Stimulated activated CD8-positive, alpha-beta memory T cell treated with anti-CD3 and anti-CD28 coated beads, Interleukin-15, amount 100 ng/mL, for 1 hour (primary cell): ENCODE measurements at places on chromosomes 6 and 20.

- DNase-seq = no peak
These were observed 7.5 kb downstream of the NOL4L start for GRCh38 chr20:32577657-32578056.

DNA sequence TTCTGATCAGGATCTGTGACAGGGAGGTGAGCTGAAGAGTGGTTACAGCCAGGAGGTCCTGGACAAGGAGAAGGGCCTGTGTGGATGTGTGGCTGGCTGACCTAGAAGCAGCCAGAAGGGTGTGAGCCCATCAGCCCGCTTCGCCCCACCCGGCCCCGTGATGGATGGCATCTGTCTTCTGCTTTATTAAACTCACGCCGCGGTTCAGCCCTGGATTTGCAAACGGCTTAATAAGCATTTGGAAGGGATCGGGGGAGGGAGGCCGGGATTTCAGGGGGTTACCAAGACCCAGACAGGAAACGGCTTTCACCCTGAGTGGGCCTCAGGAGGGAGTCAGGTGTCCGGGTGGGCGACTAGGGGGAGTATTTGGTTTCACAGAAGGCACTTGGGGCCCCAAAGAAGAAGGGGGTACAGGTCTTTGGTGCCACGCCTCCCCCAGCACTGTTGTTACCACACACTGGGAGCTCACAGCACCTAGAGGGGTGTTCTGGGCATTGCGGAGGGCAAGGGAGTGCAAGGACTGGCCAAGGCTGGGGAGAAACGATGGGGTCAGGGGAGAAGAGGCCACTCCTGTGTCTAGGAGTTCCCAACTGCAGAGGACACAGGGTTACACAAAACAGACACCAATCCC lies 53.8 kb upstream of the FOXP4 start:
- no peak for DNase-seq

DNA sequence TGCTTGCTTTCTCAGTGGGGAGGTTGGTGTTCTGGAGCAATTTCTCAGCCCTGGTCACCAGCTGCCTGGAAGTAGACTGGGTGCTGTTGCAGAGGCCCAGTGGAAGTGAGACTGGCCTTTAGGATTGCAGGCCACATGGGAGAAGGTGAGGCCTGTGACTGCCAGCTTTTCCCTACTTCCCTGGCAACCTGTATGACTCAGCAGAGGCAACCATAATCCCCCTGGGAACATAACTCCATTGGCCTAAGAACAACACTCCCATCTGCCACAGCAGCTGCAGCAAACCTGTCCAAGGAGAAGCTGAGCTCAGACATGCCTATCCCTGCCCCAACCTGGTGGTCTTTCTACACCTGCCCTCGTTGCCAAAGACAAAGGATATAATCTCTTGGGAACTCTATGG lies 473.5 kb upstream of the SPTLC3 start:
- DNase-seq = no peak

DNA sequence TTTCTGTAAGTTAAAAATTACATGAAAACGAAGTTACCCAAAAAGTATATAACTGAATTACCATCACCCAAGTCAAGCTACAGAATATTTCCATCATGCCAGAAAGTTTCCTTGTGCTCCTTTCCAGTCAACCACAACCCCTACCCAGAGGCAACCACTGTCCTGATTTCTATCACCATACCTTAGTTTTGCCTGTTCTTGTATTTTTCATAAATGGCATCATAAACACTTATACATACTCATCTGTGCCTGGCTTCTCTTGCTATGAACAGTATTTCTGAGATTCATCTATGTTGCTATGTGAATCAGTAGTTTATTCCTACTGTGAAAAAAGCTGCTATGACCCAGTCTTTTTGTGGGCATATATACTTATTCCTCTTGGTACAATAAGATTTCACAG lies 7.4 kb downstream of the FKBP5 start:
- no peak for DNase-seq

DNA sequence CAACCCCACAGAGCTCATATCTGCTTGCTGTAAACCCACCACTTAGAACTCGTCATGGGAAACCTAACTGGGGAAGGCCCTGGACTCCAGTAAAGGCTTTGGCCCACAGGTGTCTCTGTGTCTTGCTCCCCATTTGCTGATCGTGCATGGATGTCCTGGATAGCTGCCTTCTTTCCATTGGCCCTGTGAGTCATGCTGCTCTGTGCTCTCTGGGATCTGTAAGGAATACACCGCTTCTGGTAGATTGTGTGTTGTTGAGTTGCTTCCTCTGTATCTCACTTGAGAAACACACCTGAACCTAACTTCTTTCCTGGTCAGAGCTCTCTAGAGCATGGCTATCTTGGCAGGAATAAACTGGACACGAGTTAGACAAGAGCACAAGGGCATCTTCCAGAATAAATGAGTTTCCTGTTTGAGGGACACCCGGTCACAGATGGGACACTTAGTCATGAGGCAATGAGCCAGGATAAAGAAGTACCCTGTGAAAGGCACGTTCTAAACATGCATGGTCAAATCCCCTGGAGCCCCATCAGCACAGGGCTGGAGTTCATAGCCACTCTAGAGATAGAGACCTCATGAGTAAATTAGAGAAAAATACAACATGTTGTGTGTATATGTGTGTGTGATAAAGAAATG lies 99.6 kb upstream of the TMEM170B start:
- DNase-seq = no peak

DNA sequence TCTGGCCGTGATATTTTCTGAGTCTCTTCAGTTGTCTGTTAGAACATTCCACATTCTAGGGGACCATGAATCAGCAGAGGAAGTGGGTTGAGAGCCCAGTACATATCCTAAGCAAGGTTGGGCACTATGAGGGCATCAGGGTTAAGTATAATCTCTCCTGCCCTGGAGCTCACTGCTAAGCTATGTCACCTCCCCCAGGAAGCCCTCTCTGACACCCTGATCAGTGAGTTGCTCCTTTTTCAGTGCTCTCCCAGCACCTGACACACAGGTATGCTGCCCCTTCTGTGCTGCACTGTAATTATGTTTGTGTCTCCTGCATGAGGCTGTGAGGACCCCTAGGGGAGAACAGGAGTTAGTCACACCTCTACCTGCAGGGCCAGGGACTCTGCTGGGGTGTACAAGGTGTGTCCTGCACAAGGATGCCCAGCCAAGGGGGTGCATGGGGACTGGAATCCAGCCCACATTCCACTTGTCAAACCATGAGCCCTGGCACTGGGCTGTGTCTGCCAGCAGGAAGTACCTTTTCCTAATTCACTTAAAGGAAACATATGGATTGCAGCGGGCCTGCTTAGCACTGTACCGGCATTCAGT lies 3.9 kb downstream of the RAB44 start:
- no peak for DNase-seq

DNA sequence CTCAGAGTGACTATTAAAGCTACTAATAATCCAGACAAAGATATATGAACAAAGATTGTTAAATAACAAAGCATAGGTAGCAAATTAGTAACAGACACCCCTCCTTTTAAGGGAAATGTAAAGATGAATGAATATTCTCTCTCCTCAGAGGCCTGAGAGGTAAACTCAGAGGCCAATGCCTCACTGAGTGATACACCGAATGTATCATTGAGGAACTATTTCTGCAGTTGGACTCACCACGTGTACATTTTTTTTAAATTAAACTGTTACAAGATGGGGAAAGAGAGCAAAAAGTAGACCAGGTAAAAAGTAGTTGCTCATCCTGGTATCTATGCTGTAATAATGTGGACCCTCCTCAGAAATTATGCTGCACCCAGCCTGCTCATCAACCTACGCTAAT lies 72.3 kb upstream of the IPCEF1 start:
- DNase-seq = no peak

GRCh38 chr6:138724015-138724414 lies 49.6 kb upstream of the CCDC28A start:
- no peak for DNase-seq

GRCh38 chr6:151475653-151476523 lies 17.9 kb upstream of the CCDC170 start:
- peak; percentile 24 for DNase-seq

- no peak for DNase-seq
These were observed 154.6 kb upstream of the PROKR2 start for GRCh38 chr20:5471368-5471767.

- DNase-seq = no peak
These were observed 97.4 kb downstream of the PDSS2 start for GRCh38 chr6:107361753-107362604.
